ENCODE measurements at places on chromosomes 12 and 14.

- no peak for DNase-seq
These were observed 106.8 kb downstream of the BBS10 start for GRCh38 chr12:76241371-76241770.

GRCh38 chr14:79967453-79967852 lies 243.9 kb downstream of the DIO2 start:
- DNase-seq: no peak

- no peak for DNase-seq
These were observed 14.1 kb upstream of the ETV6 start for GRCh38 chr12:11635341-11635740.

GRCh38 chr12:98424726-98425401 lies 90.5 kb upstream of the TMPO start:
- peak; percentile 27 for DNase-seq

DNA sequence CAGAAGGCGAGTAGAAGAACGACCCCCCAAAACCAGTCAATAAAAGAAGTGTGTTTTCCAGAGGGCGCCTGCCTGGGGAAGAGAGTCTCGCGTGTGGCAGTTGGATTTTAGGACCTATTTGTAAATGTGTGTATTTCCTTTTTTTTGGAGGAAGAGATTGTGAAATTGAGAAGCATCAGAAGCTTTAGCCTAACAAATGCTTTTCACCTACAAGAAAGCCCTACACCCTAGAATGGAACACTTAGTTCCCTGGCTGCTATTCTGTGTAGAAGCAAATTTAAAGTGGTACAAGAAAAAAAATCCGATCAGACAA lies 1.3 kb downstream of the RCOR1 start:
- DNase-seq: no peak

- DNase-seq: no peak
These were observed 143.0 kb downstream of the KITLG start for GRCh38 chr12:88437226-88437625.

- DNase-seq: no peak
These were observed 310.4 kb downstream of the KCNC2 start for GRCh38 chr12:74899031-74899829.

Measured in T-cell (primary cell).